ENCODE measurements at places on chromosomes 6 and 20.

- DNase-seq = no peak
Observed at GRCh38 chr6:41047745-41048732, 5.0 kb upstream of the APOBEC2 start.

DNA sequence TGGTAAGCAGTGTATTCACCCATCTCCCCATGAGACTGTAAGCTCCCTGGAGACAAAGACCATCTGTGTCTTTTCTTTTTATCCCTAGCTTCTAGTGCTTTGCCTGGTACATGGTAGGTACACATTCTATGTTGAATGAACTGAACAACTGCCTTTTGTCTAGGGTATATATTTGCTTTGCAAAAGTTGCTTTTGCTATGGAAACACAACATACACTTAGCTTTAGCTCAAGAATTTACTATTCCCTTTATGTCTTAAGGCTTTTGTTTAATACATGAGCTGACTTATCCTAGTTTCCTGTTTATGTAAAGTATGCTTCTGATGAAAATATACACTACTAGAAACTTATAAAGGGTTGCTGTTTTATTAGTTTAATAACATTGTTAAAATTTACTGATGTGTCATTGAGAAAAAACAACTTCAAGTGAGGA, 198.2 kb downstream of the PRL start:
- no peak for DNase-seq

DNA sequence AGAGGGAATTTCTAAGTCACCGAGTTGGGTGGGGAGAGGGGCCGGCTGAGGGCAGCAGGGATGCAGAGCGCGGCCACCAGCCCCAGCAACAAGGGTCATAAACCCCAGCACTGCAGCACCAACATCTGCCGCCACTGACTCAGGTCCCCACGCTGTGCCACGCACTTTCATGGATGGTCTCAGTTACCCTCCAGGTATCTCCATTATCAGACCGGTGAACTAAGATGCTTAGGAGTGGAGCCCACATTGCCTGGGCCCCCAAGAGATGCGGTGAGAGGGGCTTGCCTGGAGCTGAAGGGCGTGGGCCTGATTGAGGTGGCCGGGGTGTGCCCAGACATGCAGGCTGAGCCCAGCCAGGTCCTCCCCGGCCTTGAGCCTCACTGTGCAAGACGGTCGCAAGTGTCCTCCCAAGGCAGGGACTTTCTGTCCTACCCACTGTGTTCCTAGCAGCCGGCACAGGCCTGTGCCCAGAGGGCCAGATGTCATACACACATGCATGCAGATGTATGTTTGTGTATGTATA, 19.3 kb downstream of the RBM38 start:
- no peak for DNase-seq

- DNase-seq = peak; percentile 83
Observed at GRCh38 chr6:108592371-108593337, 31.9 kb downstream of the FOXO3 start.

DNA sequence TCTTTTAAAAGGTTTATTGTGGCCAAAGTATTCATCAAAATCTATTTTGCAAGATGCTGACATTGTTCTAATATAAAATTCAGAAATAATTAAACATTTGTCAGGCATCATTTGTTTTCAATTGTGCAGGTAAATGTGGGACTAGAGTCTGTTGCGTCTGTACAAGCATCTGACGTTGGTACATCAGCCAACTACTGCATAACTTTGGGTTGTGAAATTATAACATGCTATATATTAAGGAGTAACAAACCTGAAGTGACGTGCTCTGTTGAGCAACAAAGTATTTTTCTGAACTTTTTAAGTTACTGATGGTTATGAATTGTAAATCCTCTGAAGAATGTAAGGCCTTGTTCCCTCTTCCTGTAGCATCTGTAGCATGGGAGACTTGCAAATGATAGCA, 66.0 kb downstream of the RNF182 start:
- DNase-seq = no peak

- no peak for DNase-seq
Observed at GRCh38 chr6:108353853-108354252, 59.0 kb downstream of the AFG1L start.

GRCh38 chr6:55969526-55969925, 94.1 kb upstream of the BMP5 start:
- DNase-seq = no peak

- DNase-seq = peak; percentile 76
Observed at GRCh38 chr6:157954150-157955117, 27.2 kb upstream of the SYNJ2 start.

DNA sequence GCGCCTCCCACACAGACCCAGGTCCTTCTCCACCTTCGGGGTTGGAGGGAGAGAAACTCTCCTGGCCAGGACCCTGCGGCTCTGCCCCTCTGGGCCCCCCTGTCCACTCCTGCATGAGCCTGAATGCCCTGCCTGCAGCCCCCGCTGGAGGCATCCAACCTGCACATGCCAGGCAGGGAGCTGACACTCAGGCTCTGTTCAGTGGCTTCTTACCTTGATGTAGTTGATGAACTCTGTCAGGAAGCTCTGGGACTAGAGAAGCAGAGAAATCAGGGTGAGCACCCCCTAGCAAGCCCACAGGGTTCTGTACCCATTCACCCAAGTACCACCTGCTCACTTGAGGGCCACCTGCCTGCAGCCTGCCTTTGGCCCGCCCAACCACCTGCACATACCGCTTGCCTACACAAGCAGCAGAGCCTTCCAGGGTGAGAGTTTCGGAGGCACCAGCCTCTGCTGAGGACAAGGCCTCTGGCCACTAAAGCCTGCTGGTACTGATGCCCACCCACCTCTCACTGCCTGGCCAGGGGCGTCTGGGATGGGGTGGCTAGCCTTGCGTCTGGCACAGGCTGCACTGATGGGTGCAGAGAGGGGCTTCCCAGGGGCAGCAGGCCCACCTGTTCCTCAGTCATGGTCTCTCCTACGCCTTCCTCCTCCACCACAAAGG, 9.7 kb downstream of the DDRGK1 start:
- no peak for DNase-seq

- DNase-seq = no peak
Observed at GRCh38 chr20:61696181-61696735, 369.4 kb downstream of the TAF4 start.

DNA sequence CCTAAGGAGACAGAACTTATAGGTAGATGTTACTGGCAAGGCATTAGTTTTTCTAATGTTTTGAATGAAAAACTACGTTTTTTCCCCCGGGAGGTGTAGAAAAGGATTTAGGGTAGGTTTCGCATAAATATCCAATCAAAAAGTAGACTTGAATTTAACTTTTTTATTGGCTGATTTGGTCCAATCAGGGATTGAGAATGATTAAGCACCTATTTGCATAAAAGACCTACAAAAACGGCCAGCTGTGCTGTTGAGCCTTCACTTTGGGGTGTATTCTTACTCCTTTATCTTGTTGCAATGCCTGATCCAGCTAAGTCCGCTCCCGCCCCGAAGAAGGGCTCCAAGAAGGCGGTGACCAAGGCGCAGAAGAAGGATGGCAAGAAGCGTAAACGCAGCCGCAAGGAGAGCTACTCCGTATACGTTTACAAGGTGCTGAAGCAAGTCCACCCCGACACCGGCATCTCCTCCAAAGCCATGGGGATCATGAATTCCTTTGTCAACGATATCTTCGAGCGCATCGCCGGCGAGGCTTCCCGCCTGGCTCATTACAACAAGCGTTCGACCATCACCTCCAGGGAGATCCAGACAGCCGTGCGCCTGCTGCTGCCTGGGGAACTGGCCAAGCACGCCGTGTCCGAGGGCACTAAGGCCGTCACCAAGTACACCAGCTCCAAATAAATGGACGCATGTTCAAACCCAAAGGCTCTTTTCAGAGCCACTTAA, 113.5 kb upstream of the BTN3A2 start:
- peak; percentile 93 for DNase-seq

- no peak for DNase-seq
Observed at GRCh38 chr20:56160956-56161355, 87.6 kb upstream of the MC3R start.

GRCh38 chr20:462199-462991, at the start of gene TBC1D20:
Gene TBC1D20 (minus strand): TSS chr20:462533. CDS start chr20:462405, 128 bp downstream.
- peak; percentile 84 for DNase-seq

- no peak for DNase-seq
Observed at GRCh38 chr6:5626727-5627426, 365.6 kb downstream of the FARS2 start.

DNA sequence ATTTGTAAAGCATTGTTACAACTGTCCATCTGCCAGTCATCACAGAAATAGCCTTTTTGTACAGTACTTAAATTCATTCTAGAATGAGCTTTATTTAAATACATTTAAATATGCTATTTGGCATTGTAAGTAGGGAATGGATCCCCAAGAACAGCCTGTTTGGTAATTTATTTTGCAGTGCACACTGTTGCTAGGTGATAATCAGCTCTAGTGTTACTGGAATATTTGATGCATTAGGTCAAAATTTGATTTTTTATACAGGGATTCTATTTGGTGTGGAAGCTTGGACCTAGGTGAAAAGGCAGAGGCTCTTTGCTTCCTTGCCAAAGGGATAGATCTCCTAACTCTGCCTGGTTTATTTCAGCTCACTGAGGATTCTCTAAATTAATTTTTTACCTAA, 593.7 kb downstream of the EPM2A start:
- no peak for DNase-seq

DNA sequence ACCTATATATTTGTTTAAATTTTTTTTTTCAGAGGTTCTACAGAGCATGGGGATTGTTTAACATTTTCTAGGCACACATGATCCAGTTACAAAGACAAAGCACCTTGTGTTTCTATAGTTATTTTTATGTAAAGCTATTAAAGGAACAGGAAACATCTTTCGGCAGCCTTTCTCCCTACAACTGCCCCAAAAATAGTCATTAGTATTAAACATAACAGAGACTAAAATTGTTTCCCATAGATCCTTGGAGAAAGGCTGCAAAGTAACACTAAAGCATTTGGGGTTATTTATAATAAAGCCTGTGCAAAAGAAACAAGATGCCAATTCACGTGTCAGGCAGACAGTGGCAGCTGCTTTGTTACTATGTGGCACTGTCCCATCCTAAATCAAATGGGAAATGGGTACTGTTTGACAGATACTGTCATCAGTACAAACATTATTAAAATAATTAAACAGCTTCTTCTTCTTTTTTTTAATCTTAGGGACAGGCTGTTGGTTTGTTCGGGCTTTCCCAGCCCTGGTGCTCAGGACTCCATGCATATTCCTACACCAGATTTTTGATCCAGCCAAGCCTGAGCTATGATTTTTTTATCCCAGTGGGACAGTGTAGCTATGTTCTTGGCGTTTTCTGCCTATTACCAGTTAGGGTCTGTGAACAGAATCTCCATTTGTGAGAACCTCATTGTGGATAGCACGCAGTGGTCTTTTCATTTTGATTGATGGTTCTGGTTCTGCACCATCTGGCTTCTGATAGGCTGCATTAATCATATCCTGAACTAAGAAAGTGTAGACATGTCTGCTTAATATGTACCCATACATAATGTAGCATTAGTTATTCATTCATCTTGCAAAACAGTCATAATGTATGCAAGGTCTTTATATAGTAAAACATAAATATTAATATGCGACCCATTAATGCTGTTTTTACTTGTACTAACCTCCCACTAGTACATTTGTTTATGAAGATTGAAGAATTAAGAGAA, 460.4 kb upstream of the SOX4 start:
- DNase-seq = no peak

GRCh38 chr6:36118550-36119107, 11.7 kb upstream of the MAPK13 start:
- DNase-seq = no peak

GRCh38 chr6:126477678-126478077, 137.8 kb downstream of the CENPW start:
- no peak for DNase-seq

- DNase-seq = no peak
Observed at GRCh38 chr6:109105681-109106080, 10.4 kb downstream of the CEP57L1 start.

DNA sequence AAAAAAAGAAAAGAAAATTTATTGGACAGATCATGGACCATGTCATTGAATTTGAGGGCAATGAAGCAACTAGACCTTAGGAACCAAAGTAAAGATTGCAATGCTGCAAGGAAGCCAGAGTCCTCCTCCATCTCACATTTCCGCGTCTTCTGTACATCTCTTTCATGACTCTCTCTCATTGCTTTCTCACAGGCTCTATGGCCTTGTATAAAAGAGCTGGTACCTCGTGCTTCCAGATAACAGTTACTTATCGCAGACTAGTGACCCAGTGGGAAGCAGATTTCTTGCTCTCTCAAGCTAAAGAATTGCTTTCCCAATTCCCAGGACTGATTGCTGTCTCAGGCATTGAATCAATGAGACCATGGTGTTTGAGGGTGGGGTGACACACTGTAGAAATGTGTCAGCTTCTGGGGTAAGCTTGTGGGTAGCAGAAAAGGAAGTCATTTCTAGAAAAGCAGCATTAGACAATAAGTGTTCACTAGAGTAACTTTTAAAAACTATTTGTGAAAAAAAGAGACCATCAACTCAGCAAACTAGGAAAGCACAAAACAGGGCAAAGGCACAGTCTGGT, 635.3 kb downstream of the UTRN start:
- no peak for DNase-seq

- no peak for DNase-seq
Observed at GRCh38 chr6:32566957-32567356, 22.7 kb downstream of the HLA-DRB1 start.

DNA sequence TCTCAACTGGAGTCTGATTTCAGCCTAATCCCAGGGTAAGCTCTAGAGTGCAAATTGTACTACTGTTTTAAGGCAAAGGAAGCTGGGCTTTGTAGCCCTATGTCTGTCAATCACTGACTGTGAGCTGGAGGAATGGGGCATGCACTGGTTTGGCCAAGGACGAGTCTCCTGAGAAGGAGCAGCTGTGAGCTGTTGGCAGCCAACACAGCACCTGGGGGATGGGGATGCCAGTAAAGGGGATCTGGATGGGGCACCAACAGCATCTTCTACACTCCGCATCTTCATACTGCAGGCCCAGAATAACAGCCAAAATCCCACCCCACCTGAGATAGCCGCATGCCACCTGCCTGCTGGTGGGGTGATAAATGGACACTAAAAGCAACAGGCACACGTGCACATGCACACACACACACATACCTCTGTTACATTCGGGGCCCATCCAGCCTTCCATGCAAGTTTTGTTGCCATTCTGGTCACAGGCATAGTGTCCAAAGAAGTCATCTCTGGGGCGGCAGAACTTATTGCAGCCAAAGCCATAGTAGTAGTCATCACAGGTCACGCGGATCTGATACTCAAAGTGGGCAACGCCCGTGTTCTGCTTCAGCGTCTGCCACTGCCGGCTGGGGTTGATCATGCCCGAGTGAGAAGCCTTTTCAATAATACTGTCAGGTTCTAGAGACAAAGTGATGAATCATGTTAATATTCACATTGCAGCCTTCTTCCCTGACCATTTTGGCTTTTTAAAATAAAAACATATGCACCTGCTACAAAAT, 15.6 kb downstream of the JAG1 start:
- no peak for DNase-seq

GRCh38 chr6:14383393-14384174, 266.0 kb downstream of the CD83 start:
- no peak for DNase-seq

DNA sequence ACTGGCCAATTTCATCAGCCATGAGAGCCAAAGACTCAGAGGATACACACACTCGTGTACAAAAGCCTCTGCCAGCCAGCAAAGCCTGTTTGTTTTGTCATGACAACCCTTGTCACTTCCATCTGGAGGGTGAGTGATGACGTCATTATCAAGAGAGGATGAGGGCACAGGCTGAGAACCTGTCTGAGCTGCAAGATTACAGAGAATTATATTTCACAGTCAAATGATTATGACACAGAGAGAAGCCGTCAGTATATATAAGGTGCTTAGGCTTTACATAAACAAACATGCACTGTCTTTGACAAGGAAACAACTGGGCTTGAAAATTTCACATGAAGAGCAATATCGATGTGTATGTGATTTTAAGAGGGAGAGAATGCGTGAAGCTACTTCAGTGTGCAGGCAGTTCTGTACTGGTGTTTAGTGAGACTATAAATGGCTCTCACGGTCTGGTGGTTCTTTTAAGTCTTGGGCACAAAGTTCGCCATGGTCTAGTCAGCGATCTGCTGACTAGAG, 36.5 kb upstream of the BCLAF1 start:
- no peak for DNase-seq
